ENCODE measurements at places on chromosomes 11 and 22.

DNA sequence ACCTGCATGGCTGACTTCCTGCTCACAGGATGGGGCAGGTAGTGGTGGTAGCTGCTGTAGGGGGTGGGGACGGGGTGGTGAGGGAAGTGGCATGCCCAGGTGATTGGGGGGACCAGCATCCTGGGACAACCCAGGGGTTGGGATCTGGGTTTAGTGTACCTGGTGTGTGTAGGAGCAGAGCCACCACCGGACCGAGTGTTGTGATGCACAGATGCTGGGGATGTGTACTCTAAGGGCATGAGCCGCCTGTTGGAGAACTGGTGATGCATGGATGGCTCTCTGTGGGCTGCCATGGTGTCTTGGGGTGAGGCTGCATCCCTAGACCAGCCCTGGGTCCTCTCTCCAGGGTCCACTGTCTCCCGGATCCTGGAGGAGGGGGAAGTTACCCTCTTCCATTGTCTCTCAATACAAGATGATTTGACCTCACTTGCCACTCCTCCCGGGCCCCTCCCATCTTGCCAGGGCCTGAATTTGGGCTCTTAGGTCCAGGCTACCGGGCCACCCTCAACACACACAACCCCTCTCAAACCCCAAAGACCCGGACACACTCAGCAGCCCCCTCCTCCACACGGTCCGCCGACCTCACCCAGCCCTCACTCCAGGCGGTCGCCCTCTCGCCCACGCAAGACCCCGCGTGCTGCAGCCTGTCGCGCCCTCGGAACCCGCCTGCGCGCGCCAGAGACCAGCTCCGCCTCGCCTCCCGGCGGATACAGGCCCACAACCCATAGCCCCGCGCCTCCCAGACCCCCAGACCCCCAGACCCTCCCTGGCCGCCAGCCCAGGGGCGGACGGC, 619 bp downstream of the LRRC75B start:
- DNase-seq: no peak

- no peak for DNase-seq
Observed at GRCh38 chr11:59008947-59009346, 69.7 kb downstream of the GLYATL1 start.

GRCh38 chr11:44604171-44604581, 38.7 kb downstream of the CD82 start:
- no peak for DNase-seq

DNA sequence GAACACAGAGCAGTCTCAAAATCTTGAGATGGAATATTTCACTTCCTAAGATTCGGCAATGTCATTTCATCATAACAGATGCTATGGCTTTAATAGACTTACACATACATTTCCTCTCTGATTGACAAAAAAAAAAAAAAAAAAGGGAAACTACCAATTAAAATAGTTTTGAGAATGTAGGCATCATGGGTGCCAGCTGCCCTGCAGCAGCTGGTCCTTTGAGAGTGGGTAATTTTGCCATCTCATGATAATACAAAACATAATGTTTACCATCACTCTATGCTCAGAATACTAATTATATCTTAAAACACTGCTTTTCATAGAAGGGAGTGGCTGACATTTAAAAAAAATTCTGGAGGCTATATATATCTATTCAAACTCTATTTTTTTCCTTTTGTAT, 775.6 kb upstream of the CCDC90B start:
- DNase-seq: no peak

- DNase-seq: no peak
Observed at GRCh38 chr11:67120881-67121710, 2.0 kb downstream of the KDM2A start.

- DNase-seq: no peak
Observed at GRCh38 chr22:49006207-49007012, 821.3 kb downstream of the BRD1 start.

- no peak for DNase-seq
Observed at GRCh38 chr11:44815917-44816456, 89.2 kb downstream of the TSPAN18 start.

GRCh38 chr22:23411739-23412138, 168.4 kb downstream of the IGLL1 start:
- DNase-seq: no peak

DNA sequence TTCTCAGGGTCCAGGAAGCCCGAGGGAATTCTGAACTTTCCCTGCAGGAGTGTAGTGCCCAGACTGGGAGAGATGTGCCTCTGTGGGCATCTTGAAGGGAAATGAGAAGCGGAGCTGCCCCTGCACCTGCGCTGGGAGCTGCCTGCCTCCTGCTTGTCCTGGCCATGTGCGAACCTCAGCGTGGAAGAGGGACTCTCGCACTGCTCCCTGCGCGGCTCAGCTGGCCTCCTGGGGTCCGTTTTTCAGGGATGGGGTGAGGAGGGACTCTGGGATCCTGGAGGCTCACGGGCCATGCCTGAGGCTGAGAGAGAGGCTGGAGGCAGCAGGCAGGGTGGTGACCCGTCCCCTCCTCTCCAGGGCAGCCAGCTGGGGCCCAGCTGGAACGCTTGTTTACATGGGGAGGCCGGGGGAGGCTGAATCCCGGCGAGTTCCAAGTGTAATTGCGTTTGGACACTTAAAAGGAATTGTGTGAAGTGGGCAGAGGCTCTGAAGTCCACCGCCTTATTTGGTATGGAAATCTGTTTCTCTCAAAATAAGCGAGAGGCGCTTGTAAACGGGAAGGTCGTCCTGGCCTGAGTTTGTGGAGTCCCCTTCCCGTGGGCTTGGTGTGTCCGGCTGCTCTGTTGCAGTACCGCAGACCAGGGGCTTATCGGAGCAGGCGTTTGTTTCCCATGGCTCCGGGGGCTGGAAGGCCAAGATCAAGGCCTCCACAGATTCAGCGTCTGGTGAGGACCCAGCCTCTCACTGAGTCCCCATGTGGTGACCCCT, 1.2 kb upstream of the MRGPRF start:
- DNase-seq: no peak

All from GDM1 (cell line).